ENCODE measurements at places on chromosomes 6 and 20. TPM values are rescaled to one million over a fixed set of nuclear protein-coding genes. Genes with fewer than 3 reads are reported as not detected.

- H3K36me3 ChIP-seq = no peaks in the 10 kb centered on the region
- no peak for DNase-seq
- no peaks in the 10 kb centered on the region for H3K4me1 ChIP-seq
- no peaks in the 10 kb centered on the region for H3K27me3 ChIP-seq
- H3K27ac ChIP-seq = no peak overlapping the region
Observed at GRCh38 chr6:162777091-162777490, 49.3 kb downstream of the PACRG start.

DNA sequence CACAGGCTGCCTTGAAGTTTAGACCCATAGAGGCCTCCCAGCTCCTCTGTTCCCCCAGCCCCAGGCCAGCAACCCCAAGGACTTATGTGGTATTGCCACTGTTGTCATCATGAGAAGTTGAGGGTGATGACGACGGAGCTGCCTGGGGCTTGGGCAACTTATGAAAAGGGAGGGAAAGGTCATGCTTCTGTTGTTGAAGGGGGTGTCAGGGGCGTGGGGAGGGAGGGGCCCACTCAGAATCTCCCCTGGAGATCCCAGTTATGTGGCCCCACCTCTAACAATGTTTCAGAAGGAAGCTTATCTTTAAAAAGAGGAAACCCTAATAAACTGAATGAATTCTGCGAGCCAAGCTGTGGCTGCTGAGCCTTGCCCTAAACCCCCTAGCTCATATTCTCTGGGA lies 4.2 kb downstream of the ADTRP start:
- H3K27me3 ChIP-seq = no peaks in the 10 kb centered on the region
- no peak for DNase-seq
- H3K4me3 ChIP-seq = no peak overlapping the region
- H3K36me3 ChIP-seq = no peaks in the 10 kb centered on the region

ARMC12 gene
- total RNA-seq = not detected

- H3K4me3 ChIP-seq = no peak overlapping the region
- H3K27ac ChIP-seq = no peak overlapping the region
- no peak for DNase-seq
- H3K4me1 ChIP-seq = no peaks in the 10 kb centered on the region
- no peaks in the 10 kb centered on the region for H3K27me3 ChIP-seq
- H3K36me3 ChIP-seq = no peaks in the 10 kb centered on the region
Observed at GRCh38 chr6:145214570-145214969, 520.8 kb downstream of the EPM2A start.

GRCh38 chr6:157535340-157536222 lies 154.6 kb downstream of the ZDHHC14 start:
- peak overlapping the region; percentile 84 for H3K27ac ChIP-seq
- no peaks in the 10 kb centered on the region for H3K36me3 ChIP-seq
- H3K4me3 ChIP-seq = peak overlapping the region; percentile 2
- no peaks in the 10 kb centered on the region for H3K27me3 ChIP-seq

GRCh38 chr6:105587349-105588122 lies 184.7 kb upstream of the PREP start:
- no peak overlapping the region for H3K27ac ChIP-seq
- no peak overlapping the region for H3K4me3 ChIP-seq
- H3K36me3 ChIP-seq = no peaks in the 10 kb centered on the region
